ENCODE measurements at places on chromosomes 6 and 20.

DNA sequence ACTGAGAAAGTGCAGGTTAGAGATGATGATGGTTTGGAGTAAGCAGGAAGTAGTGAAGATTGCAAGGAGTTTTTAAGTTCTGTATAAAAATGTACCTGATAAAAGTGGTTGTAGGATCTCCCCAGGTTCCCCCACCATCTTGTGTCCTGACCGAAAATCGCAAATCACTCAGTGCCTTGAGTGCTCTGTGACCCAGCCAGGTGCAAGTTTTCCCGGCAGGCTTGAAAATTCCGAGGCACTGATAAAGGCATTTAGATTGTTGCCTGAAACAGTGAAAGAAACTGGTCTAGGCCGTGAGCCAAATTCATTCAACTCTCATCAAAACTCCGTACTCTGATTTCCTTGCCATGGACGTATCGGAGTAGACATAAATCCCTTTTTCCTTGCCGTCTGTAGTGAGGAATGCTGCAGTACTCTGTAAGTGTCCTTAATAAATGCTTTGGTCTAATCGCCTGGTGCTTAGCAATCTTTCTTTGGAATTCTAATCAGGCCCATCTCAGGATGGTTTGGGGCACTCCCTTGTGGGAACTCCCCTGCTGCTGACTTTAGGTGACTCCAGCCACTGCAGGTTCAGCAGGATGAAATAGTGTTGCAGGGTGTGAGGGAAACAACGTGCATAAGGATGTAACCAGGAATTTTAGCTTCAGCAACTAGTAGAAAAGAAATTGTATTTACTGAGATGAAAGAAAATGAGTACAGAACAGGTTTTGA lies 1199.8 kb upstream of the MAP3K7 start:
- no peak for DNase-seq

- DNase-seq = no peak
Measured at GRCh38 chr6:44508646-44509045, 121.1 kb downstream of the CDC5L start.

GRCh38 chr6:157747370-157747769 lies 75.7 kb upstream of the SNX9 start:
- DNase-seq = no peak

DNA sequence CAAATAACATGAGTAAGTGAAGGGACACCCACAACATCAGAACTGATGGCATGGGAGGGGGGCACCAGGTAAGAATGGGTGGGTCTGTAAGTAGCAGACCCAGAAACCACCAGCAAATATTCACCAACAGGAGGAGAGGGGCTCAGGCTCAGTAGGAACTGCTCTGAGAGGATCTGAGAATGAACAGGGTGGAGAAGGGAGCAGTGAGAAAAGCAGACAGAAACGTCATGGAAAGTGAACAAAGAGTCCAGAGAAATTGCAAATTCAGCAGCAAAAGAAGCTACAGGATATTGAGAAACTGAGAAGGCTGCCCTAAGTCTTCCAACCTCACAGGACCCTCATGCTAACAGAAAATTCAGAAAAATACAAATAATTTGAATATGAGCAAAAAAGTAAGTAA lies 121.3 kb downstream of the KIF16B start:
- no peak for DNase-seq

DNA sequence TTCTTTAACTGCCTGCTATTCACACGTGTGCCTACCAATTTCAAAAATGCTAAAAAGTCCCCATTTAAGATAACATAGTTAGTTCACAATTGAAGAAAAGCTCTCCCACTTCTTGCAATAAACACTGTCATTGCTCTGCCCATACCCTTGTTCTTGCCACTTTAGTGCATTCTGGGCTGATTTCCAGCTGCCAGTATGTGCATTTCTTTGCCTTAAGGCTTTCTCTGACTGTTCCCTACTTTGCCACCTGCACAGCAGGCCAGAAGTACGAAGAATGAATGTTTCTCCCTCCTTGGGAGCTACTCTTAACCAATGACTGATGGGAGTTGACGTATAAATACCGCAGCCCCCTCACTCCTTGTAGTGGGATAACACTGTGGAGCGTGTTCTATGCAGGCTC lies 16.0 kb upstream of the ATRN start:
- DNase-seq = no peak

GRCh38 chr6:131787079-131787478 lies 20.7 kb upstream of the ENPP1 start:
- no peak for DNase-seq

DNA sequence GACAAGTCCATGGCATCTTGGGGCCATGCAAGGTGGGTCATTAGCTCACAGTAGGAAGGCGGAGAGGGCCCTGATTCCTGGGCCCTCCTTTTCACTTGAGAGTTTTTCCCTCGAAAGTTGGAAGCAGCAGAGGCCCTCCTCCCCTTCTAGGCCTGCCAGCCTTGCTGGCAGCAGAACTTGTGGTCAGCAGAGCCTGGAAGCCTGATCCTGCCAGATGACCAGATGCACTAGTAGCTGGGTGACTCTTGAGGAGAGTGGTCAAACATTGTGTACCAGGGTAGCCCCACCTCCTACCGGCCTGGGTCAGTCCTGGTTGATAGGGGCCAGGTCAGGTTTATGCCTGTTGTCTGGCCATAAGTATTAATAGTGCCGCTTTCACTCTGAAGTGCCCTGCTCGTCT lies 3.8 kb upstream of the HMGA1 start:
- DNase-seq = no peak

DNA sequence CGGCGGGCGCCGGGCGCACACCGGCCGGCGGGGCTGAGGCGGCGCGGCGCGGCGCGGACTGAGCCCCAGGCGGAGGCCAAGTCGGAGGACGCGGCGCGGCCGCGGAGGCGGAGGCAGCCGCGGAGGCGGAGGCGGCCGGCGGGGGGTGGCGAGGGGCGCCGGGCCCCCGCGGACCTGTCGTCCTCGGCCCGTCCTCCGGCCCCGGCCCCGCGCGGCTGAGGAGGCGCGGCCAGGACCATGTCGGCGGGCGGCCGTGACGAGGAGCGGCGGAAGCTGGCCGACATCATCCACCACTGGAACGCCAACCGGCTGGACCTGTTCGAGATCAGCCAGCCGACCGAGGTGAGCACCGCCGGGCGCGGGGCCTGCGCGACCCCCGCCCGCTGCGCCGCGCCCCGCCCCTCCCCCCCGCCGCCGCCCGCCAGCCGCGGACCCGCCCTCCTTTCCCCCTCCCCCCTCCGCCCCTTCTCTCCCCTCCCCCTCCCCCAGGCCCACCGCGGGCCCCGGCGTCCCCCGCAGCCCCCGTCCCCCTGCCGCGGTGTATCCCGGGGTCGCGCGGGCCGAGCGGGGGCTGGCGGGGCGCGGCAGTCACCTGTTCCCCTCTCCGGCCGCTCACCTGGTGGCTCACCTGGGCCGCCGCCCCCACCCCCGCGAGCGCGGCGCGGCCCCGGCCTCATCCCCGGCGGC lies at the start of gene AFDN:
Gene AFDN (plus strand): TSS at position 16 of the 687 bp plus-strand sequence. CDS start 222 bp downstream, at position 238.
- DNase-seq = no peak

- no peak for DNase-seq
Measured at GRCh38 chr6:139977887-139978332, 603.5 kb upstream of the CITED2 start.

- DNase-seq = no peak
Measured at GRCh38 chr6:134147034-134147533, 94.7 kb upstream of the SLC2A12 start.

Measured in anterior cingulate cortex (tissue), 58 donors.